ENCODE measurements at places on chromosomes 2 and 18.
A peak's percentile ranks its signal among the peaks of the same experiment; 100 is the strongest.

DNA sequence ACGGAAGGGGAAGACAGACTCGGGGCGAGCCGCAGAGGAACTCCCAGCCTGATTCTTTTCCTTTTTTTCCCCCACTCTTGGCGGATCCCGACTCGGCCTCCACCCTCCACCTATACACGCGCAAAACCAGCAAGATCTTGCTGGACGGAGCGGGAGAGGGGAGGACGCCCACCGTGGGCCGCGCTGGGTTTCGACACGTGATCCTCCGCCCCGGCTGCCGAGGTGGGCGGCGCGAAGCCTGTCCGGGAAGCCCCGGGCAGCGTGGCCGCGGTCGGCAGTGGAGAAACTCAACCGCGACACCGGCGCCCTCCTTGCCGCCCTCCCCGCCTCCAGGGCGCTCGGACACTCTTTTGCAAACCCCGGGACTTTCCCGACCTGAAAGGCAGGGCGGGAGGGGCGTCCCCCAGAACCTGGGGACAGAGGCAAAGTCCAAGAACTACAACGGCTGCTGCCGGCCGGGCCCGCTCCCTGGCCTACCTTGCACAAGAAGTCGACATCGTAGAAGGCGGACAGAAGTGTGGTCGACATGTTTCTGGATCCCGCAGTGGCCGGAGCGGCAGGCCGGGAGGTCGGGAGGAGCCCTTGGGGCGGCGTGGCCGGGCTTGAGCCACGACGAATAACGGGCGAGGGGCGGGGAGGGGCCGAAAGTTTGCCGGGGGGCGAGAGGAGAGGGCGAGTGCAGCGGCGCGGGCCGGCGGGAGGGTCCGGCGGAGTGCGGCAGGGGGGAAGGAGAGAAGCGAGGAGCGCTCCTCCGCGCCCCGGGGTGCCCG, 433 bp downstream of the ZFP36L2 start:
- peak; percentile 83 for DNase-seq

DNA sequence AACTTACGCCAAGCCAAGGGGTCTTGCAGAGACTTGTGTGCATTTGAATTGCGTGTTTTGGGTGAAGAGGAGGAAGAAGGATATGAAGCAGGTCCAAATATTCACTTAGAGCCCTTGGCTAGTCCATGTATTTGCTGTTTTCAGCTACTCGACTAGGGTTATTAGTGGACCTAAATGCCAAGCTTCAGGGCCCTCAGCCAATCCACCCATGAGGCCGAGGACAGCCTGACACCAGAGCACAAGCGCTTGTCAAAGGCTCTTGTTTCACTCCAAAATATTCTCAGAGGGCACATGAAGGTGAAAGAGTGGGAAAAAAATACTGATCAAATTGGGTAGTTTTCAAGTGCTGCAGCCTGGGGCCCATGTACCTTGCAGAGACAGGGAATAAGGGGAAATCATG, 174.8 kb upstream of the ACAA2 start:
- no peak for DNase-seq

DNA sequence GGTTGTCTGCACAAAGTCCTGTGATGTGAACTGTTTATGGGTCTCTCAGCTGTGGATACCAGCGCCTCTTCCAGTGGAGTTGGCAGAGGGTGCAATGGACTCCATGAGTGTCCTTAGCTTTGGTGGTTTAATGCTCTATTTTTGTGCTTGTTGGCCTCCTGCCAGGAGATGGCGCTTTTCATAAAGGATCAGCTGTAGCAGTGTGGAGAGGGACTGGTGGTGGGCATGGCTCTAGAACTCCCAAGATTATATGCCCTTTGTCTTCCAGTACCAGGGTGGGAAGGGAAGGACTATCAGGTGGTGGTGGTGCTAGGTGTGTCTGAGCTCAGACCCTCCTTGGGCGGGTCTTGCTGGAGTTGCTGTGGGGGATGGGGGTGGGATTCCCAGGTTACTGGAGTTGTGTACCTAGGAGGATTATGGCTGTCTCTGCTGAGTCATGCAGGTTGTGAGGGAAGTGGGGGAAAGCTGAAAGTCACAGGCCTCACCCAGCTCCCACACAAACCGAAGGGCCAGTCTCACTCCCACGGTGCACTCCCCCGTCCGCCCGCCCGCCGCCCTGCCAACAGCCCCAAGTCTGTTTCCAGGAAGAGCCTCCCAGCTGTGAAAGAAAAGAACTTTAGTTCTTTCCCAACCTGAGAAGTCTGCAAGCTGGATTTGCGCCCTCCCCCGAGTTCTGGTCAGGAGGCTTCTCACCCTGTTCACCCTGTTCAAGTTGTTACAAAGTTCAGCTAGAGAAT, 108.1 kb downstream of the MARCO start:
- peak; percentile 5 for DNase-seq

- no peak for DNase-seq
Measured at GRCh38 chr2:64666810-64667438, 13.2 kb upstream of the SERTAD2 start.

GRCh38 chr2:69097891-69098655, 85.1 kb downstream of the ANTXR1 start:
- DNase-seq = no peak

- no peak for DNase-seq
Measured at GRCh38 chr2:160221391-160222276, 21.6 kb upstream of the ITGB6 start.

DNA sequence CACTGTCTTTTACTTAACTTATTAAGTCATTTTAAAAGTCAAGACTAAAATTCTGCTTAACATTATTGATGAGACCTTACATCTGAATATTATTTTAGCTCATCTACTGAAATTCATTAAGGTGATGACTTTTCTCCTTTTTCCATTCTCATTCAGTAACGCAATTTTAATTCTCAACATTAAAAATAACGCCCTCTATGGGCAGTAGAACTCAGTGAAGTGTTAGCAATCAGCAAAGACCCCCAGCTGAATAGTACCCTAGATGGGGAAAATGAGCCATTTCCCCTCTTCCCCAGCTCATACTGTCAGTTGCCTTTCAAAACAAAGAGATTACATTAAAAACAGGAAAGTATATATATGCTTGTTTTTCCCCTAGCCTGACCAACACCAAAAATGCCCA, 203.3 kb downstream of the NR4A2 start:
- DNase-seq = no peak

DNA sequence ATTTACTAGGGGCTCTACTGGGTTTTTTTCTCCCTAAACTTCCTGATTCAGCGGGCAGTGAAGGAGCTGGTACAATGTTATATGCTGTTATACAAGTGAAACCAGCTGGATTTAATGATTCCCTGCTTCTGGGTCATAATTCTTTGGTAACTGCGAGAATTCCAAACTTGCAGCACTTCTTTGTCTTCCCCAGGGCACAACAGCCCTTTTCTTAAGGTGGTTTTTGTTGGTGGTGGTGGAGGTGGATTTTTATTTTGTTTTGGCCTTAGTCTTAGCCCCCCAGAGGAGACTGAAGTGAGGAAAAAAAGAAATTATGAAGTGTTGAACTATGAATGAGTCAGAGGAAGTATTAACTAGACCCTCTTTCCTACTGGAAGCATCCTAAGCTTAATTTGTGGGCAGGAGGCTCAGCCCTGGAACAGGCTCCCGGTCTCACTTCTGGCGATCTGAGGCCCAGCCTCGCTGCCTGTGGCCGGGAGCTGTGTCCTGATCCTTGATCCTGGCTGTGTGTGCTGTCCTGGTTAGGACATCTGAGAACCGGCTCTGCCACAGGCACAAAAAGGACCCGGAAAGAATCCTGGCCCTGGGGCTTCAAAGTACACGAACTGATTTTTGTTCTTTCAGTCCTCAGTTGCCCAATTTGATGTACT, 141.9 kb downstream of the LYPD6B start:
- no peak for DNase-seq

DNA sequence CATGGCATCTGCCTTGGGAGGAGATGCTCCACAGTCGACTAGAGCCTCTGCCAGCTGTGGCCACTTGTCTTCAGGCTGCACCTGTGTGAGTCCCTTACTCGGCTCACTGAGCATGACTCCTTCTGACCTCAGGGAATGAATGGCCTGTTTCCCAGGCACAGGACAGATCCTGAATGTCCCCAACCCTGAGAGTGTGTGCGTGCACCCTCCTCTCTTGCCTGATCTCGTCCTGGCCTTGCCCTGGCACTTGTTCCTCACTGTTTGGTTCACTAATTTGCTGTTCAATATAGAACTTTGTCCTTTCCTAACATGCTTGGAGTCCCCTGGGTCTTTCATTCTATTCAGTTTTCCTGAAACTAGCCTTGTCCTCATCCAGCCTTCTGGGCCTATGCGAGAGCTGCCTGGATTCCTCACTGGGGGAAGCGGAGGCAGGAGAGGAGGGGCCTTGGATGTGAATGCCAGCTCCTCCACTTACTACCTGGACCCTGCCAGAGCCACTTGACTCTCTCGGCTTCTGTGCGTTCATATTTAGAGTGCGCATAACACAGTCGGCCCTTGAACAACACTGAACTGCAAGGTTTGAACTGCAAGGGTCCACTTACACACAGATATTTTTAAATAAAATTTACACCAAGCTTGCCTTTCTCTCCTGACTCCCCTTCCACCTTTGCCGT, 184.8 kb downstream of the ACKR3 start:
- DNase-seq = no peak

Measured in activated naive CD8-positive, alpha-beta T cell treated with anti-CD3 and anti-CD28 coated beads, Interleukin-2, amount 50 U/mL, for 24 hours (primary cell).